ENCODE measurements at places on chromosomes 11 and 22.

DNA sequence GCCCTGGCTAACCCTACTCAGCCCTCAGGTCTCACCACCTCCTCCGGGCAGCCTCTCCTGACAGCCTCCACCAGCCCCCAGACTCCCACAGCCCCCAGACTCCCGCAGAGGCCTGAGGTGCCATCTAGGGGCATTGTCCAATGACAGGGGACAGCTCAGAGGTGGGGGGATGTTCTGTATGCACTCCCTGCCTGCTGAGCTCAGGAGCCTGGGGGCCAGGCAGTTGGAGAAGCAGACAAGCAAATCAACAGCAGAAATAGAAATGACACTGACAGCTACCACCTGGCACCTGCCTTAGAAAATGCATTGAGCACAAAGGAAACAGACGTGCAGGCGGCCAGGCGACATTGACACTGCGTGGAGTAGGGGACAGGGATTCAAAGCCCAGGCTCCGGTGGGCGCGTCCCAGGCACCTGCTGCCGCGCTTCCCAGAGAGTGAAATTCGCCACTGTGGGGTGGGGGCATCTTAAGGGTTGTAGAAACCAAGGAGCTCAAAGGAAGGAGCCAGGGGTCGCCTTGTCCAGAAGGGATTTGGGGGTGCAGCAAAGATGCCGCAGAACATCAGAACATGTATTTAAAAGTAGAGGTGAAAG is 22.5 kb upstream of the WNT7B start:
- DNase-seq = no peak

DNA sequence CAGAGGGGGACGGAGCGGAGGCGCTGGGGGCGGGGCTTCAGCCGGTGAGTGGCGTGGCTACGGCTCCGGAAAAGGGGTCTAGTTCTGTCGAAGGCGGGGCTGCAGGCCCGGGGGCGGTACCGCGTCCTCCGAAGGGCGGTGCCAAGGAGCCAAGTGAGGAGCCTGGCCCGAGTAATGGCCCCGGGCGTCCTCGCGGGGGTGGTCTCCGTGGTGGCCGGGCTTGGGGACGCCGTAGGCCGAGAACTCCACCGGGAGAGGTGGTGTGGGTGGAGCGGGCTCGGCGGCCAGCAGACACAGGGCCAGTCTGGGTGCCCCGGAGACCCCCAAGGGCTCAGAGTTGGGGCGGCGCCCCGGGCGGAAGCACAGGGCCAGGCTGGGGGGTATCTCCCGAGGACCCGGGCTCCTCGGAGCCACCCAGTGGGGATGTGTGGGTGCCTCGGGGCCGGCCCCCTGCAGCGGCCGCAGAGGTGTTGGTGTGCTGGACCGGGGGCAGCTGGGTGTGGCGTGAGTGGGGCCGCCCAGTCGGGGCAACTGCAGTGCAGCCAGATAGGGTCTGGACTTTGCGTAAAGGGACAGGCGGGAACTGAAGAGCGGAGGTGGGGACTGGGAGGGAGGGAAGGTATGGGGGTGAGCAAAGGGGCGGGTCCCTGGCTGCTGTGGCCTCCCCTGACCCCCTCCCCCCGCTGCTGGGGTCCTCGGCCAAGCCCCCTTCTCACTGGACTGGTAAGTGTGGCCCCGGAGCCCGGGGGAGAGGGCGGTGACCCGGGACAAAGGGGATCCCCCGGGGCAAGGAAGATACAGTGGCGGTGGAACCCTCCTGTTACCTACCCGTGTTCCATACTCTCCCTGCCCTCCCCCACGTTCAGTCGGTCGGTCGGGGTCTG is 838 bp downstream of the FKBP2 start:
- no peak for DNase-seq

- DNase-seq = no peak
Measured at GRCh38 chr11:65958774-65959420, 2.6 kb upstream of the SART1 start.

DNA sequence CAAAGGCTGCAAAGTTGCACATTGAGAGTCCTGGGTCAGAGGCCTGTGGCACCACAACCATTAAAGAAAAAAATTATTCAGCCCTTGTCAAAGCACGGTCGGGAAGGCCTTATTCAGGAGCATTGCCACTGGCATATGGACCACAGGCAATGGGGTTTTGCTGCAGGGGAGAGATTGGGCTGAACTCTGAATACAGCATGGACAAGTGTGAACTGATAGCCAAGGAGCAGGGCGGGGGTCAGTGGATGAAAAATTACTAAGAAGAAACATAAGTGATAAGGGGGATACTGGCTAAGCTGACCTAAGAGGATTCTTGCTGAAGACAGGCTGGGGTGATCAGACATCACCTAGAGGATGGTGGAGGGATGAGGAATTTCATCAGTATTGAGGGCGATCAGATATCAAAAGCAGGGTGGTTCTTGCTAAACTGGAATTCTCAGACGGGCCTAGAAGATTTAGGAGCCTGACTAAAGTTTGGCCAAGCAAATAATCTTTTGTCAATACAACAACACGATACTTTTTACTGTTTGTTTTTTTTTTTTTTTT is 3.3 kb upstream of the DGCR8 start:
- DNase-seq = no peak

DNA sequence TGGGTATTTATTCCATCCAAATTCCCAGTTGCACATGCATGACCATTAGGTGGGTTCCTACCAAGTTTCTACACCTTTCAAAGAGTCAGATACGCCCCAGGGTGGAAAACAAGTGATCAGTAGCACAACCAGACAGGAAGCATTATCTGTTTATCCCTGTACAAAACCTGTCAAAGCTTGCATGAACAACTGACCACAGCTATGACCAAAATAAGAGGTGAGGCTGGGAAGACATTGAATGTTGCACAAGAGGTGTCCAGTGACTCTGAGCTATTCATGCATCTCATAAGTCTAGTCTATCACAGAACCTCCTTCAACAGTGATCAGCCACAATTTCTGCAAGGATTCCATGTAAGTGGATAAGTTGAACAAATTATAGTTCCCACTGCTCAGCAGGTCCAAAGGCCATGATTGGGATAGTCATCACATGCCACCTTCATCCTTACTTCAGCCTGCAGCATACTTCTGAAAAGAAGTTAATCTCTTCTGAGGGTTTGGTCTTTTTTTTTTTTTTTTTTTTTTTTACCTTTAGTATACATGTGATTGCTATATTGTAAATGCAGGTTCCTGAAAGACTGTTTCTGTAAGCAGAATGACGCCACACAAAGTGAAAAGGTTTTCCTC is 28.0 kb upstream of the TMEM45B start:
- no peak for DNase-seq

GRCh38 chr11:35911013-35911412 is 32.8 kb upstream of the LDLRAD3 start:
- no peak for DNase-seq

GRCh38 chr11:79342236-79342635 is 98.6 kb downstream of the TENM4 start:
- no peak for DNase-seq

DNA sequence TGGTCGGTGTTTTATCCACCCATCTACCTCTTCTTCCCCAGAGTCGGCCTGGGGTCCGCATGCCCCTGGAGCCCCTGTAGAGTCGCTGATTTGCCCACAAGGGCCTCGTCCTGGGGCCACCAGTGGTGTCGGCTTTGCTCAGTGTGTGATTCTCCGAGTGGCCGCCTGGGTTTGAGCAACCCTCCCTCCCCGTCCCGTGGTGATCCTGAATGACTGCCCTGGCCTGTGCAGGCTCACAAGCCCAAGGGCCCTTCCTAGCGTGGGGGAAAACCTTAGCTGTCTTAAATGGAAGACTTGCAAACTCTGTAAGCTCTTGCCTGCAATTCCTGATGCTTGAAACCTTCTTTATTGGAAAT is 128.3 kb downstream of the OSBP2 start:
- no peak for DNase-seq

GRCh38 chr11:94767701-94768601 is at the start of gene AMOTL1:
TSS of gene AMOTL1 (plus strand) at chr11:94768356. CDS start at chr11:94768512, 156 bp downstream.
- DNase-seq = peak; percentile 94

DNA sequence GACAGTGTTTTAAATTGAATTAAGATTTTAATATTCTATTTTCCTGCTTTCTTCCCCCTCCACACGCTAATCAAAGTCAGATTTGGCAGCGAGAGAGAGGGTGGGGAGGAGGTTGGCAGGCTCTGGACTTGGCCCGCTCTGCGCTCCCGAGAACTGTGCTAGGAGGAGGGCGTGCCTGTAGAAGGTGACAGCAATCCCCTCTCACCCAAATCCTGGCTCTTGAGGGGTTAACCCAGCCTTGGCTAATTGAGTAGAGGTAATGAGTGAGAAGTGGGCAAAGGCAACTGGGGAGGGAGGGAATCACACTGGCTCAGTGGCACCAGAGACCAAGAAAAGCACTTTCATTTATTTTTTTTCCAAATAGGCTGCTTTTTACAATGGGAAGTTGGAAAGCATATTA is 42.2 kb downstream of the BUD13 start:
- no peak for DNase-seq

- no peak for DNase-seq
Measured at GRCh38 chr22:30982512-30982911, 13.4 kb downstream of the TUG1 start.

- no peak for DNase-seq
Measured at GRCh38 chr11:61115498-61116224, 13.4 kb downstream of the CD5 start.

GRCh38 chr22:48315439-48316256 is 1512.0 kb downstream of the BRD1 start:
- peak; percentile 30 for DNase-seq

GRCh38 chr11:18594999-18595749 is 4.4 kb upstream of the MISFA start:
- DNase-seq = no peak

DNA sequence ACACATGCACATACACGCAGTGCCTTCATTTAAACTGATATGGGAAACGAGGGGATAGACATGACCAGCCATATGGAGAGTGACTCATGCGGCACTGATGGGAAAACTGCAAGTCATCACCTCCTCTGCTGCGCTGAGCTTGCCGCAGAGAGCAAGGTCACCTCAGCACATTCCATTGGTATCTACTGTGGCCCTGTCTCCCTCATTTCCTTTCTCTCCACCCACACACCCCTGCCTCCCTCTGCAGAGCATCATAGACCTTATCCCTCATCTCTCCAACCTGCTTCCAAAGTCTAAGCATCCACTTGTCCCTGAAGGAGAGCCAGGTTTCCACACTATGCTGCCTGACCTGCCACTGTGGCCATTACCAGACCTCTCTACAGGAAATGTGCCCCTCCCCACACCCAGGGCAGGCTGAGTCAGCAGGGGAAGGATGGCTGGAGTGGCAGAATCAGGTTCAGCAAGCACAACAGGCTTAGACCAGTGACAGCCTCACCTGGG is 116.9 kb upstream of the SNX19 start:
- DNase-seq = no peak

- no peak for DNase-seq
Measured at GRCh38 chr11:8022876-8023275, 35.7 kb downstream of the EIF3F start.

DNA sequence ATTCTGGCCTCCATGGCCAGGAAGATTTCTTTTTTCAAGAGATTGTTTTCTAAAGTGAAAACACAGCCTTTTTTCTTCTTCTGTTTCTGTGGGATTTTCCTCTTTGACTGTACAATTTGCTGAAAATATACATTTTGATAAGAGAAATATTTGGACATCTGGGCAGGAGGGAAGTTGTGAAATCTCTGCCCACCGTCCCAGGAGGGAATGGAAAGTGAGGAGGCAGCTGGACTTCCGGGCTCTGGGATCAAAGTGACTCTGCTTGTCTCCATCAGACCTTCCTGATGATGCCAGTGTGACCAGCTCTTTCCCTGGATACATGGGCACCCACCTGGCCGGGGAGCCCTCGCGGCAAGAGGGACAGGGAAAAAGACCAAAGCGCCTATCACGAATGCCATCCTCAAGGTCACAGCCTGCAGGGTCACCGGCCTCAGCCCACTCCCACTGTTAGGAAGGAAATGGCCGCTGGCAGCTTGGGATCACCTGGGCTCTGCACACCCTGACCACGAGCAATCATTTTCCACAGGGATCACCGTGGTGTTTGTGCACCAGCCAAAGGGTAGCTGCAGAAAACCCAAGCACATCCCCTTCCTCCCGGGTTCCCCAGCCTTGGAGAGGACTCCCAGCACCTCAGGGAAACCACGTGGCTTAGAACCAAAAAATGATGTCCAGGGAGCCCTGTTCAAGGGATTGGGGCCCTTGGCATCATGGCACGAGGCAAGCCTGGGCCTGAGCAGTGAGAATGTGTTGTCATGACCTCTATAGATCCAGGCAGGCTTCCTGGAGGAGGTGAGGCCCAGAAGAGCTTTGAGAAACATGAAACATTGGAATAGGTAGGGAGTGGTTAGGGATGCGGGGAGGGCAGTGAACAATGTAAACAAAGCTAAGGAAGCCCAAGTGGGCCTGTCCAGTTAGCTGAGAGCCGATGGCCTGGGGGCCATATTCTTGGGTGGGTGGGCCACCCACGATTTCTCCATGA is 29.1 kb upstream of the CCND1 start:
- no peak for DNase-seq

DNA sequence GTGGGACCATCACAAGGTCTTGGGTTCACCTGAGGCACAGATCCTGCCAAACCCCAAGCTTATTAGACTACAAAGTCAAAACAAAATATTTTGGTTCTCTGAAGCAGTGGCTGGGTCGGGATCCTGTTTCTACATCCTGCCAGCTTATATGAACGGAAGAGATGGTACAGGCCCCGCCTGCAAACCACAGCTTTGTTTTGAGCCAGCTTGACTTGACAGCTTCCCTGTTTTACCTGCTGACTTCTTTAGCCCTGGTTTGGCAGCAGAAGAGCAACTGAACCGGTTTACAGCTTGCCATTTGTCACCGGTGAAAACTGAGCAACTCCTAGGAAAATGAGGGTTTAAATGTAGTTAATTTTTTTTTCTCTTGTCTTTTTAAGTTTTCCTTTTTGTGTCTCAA is 11.4 kb downstream of the PACS1 start:
- DNase-seq = no peak

GRCh38 chr11:106461839-106462545 is 384.5 kb downstream of the AASDHPPT start:
- no peak for DNase-seq

DNA sequence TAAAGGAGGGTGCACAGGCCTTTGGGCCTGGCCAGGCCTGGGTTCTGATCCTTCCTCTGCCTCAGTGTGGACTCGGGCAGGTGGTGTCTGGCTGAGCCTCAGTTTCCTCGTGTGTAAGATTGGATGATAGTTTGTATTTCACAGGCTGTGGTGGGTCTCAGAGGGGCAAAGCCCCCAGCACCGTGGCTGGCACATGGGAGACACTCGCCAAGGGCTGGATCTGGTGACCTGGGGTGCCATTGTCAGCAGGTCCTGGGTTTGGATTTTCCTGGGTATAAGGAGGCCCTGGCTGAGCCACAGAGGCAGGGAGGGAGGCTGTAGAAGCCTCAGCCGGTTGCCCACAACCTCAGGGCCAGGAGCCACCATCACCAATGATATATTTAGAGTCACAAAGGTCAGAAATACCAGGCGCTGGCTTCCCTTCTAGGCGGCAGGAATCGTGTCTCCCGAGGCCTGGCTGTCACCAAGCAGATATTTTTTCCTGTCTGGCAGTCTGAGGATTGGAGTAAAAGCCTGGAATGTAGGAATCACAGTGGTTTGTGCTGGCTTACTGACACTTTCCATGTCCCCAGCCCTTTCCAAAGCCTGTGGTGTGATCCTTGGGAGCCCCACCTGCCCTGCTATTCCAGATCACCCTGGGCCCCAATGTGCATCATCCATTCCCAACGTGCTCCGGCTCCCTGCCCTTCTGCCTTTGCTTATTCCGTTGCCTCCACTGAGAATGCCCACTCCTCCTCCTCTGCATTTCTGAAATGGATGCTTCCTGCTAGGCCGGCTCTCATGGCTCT is 15.6 kb downstream of the KCNC1 start:
- peak; percentile 43 for DNase-seq

- DNase-seq = peak; percentile 10
Measured at GRCh38 chr11:74687237-74688023, 43.8 kb downstream of the CHRDL2 start.

- DNase-seq = no peak
Measured at GRCh38 chr11:28086569-28086968, 21.4 kb downstream of the KIF18A start.

Measured in psoas muscle (tissue), 8 donors.